ENCODE measurements at places on chromosomes 16 and 17.
A peak's percentile ranks its signal among the peaks of the same experiment; 100 is the strongest.

GRCh38 chr17:79160980-79161636 lies 86.5 kb downstream of the ENGASE start:
- DNase-seq: no peak

GRCh38 chr16:20510323-20510722 lies 59.0 kb downstream of the ACSM2A start:
- no peak for DNase-seq

GRCh38 chr16:66701026-66701425 lies 4.5 kb upstream of the CMTM4 start:
- no peak for DNase-seq

GRCh38 chr16:15897121-15897780 lies 8.8 kb upstream of the CEP20 start:
- no peak for DNase-seq

DNA sequence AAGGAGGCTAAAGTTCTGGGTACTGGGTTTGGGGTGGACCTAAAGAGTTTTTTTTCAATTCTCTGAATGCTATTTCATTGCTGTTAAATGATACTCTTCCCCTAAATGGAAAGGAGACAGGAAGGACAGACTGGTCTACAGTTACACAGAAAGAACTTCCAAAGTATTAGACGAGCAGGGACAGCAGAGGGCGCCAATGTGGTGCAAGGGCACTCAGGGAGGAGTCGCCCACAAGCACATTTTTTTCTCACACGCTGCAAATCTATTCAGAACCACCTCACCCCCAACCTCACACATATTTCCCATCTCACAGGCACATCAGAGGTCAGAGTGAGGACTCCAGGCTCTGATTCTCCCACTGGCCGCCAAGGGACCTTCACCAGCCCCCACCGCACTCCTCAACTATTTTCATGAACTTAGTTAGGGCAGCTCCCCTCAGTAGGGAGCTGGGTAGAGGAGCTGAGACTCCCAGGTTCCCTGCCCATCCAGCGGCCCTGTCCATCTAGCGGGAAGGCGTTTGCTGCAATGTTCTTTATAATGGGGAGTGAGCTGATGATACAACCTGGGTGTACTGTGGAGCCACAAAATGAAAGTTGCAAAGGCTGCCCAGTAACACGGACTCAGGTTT lies 6.8 kb upstream of the CA4 start:
- DNase-seq: peak; percentile 73

- DNase-seq: peak; percentile 30
These were observed 11.8 kb upstream of the CIBAR2 start for GRCh38 chr16:85123891-85124635.

- no peak for DNase-seq
These were observed 5.8 kb downstream of the CMC2 start for GRCh38 chr16:81000873-81001272.

GRCh38 chr17:39791111-39791992 lies 53.6 kb downstream of the GRB7 start:
- DNase-seq: no peak

- DNase-seq: no peak
These were observed 220.6 kb downstream of the CDRT15L2 start for GRCh38 chr17:20800146-20800545.

GRCh38 chr16:14566599-14566998 lies 63.5 kb downstream of the PARN start:
- no peak for DNase-seq

DNA sequence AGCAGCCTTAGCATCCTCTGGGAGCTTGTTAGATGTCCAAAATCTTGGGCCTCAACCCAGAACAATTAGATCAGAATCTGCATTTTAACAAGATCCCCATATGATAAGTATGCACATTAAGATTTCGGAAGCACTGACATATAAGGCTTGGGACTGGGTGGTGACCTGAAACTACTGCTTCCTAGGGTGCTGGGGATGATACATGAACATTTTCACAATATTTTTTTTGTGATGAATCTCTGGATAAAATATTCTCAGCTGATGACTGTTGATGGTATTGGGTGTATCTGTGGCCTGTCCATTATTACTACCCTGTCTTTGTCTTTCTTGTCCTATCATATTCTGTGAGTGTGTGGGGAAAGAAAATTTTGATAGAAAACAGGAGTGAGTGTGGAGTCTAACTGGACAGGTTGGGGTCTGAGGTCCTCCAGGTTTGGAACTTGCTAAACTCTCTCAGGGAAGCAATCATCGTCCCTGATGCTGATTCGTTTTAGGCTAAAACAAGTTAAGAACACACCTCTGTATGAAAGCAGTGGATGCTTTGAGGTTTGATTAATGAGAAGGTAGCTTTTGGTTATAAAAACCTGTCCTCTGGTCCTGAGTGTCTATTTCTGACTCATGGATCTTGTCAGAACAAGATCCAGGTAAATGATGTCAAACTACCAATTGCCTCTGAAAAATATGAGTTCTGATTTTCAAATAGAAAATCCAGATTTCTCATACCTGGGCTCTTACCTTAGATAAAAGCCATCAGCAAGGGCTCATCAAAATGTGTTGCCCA lies 23.2 kb downstream of the KRT23 start:
- DNase-seq: no peak

DNA sequence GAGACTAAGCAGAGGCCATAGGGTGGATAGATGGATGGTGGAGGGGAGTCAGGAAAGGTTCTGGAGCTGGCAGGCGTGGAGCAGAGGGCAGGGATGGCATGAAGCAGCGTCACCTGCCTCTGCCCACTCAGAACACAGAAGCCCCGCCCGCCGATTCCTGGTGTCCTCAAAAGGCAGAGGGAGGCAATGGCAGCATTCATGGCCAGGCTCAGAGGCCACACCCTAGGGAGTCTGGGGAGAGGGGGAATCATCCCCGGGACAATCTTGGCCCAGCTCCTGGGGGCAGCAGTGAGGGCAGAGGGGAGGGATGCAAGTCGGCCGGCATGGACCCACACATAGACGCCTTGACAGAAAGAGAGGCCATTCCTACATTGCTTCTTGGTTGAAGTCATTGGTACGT lies 60.7 kb upstream of the CACNG4 start:
- DNase-seq: no peak

- no peak for DNase-seq
These were observed 1.7 kb downstream of the CRAMP1 start for GRCh38 chr16:1613728-1614455.

DNA sequence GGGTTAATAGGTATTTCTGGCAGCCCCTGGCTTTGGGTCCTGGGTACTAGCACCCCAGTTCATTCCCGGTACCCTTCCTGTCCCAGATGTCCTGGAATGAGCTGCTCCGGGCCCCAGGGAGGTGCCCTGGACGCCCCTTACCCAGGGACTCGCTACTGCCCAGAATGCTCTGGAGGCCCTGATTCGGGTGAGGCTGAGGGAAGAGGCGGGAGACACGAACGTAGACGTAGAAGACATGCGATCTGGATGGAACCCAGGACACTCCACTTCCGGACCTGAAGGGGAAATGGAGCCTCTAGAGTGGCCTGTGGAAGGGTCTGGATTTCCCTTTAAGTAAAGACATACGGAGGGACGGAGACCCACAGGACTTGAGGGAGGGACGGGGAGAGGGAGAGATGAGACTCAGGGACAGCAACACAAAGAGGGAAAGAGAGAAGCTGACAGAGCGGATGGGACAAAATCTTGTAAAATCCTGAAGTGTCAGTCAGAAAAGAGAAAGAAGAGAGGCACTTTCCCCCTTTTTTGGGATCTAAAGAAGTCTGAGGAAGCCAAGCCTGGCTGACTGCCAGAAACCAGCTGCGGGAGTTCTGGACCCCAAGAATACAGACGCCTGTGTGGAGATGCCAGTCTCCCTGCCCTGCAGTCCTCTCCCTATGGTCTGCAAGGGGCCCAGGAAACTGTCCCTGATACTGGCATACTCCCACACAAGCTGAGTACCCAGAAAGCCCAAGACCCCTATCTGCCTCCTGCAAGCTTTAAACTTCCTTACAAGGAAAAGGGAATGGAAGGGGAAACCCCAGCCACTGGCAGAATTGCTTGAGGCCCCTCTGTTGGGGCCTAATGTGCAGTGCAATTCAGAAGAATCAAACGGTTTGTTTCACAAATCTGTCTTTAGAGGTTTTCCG lies 1.0 kb upstream of the HOXB13 start:
- no peak for DNase-seq

GRCh38 chr16:78762222-78762621 lies 662.8 kb downstream of the WWOX start:
- no peak for DNase-seq

- no peak for DNase-seq
These were observed 333.2 kb downstream of the SLC39A11 start for GRCh38 chr17:72759301-72759700.

- no peak for DNase-seq
These were observed 1.5 kb upstream of the HIGD1B start for GRCh38 chr17:44846206-44846605.

- DNase-seq: no peak
These were observed 108.4 kb downstream of the METRNL start for GRCh38 chr17:83187782-83188311.

- DNase-seq: no peak
These were observed 736 bp downstream of the SPATA20 start for GRCh38 chr17:50547736-50548083.

GRCh38 chr16:79134300-79134699 lies 466.2 kb downstream of the MAF start:
- no peak for DNase-seq

GRCh38 chr17:75927286-75927922 lies 13.4 kb downstream of the FBF1 start:
- no peak for DNase-seq

GRCh38 chr16:68764862-68765261 lies 27.8 kb downstream of the CDH1 start:
- no peak for DNase-seq

DNA sequence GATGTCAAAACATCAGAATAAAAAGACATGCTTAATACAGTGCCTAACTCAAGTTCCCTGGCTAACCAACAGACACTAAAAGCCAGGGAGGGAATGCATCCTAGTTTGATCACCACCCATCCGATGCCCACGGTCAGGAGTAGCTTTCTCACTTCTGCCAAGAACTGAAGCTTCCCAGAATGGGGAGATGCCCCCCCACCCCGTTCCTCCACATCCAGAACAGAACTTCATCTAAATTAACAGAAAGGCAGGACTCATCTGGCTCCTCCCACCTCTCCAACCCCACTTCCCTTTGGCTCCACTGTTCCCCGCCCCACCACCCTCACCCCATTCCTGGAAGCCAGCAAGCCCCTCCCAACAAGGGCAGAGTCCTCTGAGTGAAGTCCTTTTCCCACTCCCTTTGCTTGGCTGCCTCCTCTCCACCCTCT lies 33.7 kb downstream of the GDE1 start:
- no peak for DNase-seq

- DNase-seq: no peak
These were observed 16.2 kb upstream of the SEZ6 start for GRCh38 chr17:29022074-29022473.

GRCh38 chr17:75684249-75684648 lies 17.1 kb downstream of the SAP30BP start:
- DNase-seq: no peak

GRCh38 chr16:28316054-28316453 lies 23.7 kb downstream of the SBK1 start:
- DNase-seq: no peak

GRCh38 chr16:68059804-68060203 lies 25.4 kb upstream of the NFATC3 start:
- no peak for DNase-seq

- DNase-seq: no peak
These were observed 226.9 kb downstream of the C16orf78 start for GRCh38 chr16:49600536-49600935.

DNA sequence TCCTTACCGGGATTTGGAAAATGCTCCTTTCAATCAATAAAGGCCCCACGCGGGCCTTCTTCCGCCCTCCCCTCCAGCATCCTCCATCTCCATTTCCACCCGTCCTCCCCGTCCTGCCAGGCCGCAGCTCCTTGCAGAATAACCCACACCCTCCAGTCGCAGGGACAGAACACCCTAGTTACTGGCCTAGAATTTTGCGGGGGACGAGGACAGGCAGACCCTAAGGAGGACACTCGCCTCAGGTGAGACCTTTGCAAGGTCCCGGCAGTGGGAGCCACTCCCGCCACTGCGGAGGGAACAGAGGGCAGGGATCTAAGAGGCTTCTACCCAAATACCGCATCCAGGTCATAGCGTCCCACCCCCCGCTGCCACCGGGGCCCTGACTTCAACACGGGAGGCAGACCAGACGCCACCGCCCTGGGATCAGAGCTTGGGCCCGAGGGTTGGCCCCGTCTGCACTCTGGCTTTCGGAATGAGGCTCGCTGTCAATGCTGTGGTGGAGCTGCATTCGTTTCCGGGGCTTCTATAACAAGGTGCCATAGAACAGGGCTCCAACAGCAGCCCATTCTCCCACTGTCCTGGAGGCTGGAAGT lies 26.8 kb downstream of the SLC25A10 start:
- no peak for DNase-seq

DNA sequence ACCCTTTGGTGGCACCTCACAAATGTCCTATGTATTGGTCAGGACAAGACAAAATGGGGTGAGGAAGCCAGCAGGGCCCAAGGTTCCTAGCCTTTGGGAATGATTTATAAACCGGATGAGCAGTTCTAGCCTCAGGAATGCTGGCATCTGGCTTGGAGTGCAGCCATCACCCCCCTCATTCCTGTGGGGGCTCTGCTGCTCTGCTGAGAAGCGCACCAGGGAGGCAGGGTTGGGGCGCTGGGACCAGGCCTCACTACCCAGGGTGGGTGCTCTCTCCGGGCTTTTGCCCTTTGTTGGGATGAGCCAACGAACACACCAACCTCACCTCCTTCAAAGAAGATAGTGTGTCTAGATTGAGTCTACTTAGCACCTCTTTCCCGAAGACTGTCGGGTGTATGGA lies 39.2 kb downstream of the TMEM11 start:
- DNase-seq: no peak

DNA sequence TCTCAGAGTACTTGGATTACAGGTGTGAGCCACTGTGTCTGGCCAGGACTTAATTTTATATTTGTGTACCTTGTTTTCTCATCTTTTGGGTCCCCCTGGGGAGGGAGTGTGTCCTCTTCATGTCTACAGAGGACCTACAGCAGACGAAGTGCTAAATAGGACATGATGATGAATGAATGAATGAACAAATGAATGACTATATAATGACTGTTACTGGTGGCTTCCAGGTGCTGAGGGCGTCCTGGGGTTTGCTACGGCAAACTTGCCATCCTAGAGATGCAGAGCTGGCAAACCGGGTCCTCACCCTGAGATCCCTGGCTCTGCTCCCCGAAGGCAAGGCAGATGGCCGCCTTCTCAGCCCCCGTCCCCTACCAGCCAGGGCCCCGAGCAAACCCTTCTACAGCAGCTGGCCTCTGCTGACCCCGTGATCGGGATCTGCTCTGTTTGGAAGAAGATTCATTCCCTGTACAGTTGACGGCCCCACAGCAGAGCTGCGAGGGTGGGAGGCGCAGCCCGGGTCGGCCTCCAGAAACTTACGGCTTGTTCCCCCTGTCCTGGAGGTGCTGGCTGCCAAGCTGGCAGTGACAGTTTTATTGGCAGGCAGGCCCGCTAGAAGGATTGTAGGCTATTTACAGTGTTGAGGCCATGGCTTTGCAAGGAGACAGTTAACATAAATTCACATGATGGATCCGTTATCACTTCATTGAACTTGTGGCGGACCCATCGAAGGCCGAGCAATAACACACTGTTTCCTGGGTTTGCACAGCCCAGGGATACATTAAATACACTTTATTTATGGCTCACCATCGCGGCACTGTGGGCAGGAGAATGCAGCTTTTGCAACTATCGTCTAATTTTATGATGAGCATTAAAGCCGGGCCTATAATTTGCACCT lies 197.7 kb upstream of the GSE1 start:
- no peak for DNase-seq

- peak; percentile 68 for DNase-seq
These were observed 4.5 kb downstream of the TRPV2 start for GRCh38 chr17:16419929-16420271.

Measured in HS-5 (cell line).